ENCODE measurements at places on chromosomes 6 and 20.

- no peak for DNase-seq
Observed at GRCh38 chr6:9789201-9789600, 625.7 kb downstream of the TFAP2A start.

DNA sequence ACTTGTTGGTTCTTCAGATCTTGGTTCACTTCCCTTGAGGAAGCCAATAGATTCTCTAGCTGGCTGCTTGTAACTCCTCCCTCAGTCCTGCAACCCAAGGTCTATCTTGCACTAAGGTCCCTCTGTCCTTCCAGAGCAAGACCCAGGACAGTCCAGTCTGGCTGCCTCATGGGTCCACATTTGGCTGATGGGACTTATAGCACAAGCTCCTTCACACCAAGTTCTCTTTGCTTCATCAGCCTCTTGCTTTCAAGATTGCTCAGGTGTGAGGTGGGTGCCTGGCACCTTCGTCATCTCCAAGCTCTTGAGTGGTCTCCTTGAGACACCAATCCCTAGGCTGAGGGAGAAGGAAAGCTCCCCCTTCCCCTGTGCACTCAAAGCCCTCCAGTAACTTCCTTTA lies 28.3 kb downstream of the NSFL1C start:
- DNase-seq: no peak

DNA sequence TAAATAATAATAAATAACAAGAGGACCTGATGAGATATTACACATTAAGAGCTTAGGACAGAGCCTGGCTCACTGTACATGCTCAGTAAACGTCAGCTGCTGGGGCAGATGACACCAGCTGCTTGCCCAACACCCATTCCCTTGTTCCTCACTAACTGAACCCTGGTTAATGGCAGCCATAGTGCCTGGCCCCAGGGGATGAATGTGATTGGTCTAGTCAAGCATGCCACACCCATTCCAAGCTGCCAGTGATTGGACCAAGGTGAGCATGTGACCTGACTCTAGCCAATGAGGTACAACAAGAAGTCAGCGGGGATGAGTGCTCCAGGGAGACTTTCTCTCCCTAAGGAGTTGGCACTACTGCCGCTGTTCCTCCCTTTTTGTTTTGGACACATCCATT lies 85.1 kb upstream of the PTPN1 start:
- no peak for DNase-seq

- no peak for DNase-seq
Observed at GRCh38 chr6:54353975-54354374, 45.7 kb downstream of the TINAG start.

- no peak for DNase-seq
Observed at GRCh38 chr6:112054555-112055190, 769 bp downstream of the CCN6 start.

DNA sequence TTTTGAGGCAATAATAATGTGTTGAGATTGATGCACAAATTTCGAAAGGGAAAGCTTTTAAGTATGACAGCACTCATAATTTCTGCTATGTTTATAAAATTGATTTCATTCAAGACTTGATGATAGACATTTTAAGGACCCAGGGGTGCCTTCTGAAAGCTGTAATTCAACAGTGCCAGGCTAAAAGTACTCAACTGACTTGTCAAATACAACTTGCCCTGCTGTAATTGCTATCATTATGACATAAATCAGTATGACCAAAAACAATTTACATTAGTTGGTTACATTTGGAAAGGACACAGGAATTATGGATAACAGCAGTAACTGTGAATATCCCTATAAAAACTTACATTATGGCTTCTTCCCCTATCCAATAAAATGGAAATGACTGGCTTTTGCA lies 178.9 kb downstream of the MMUT start:
- DNase-seq: no peak

DNA sequence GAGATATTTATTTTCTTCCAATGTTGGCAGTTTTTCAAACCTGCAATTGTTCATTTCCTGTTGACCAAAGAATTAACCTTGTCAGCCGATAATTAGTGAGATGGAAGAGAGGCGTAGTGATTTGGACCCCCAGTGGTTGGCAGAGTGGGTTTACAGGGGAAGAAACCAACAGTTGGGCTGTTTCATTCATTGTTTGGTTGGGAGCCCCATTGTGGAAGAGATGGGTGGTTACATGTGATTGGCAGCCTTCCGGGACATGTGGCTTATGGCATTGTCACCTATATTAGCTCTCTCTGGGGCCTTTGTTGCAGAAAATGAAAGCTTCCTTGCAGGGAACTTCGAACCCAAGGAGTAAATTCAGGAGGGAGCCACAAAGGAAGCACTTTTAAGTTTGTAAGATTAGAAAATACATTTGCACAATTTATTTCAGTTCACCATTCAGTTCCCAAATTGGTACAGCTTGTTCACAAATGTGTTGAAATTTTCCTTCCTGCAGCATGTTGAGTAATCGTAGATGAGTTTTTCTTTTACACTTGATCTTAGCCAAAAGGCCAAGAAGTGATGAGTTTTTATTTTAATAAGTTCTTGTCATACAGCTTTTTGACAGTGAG lies 50.3 kb upstream of the CDKAL1 start:
- no peak for DNase-seq

GRCh38 chr20:50259705-50260478 lies 69.3 kb downstream of the CEBPB start:
- DNase-seq: no peak

DNA sequence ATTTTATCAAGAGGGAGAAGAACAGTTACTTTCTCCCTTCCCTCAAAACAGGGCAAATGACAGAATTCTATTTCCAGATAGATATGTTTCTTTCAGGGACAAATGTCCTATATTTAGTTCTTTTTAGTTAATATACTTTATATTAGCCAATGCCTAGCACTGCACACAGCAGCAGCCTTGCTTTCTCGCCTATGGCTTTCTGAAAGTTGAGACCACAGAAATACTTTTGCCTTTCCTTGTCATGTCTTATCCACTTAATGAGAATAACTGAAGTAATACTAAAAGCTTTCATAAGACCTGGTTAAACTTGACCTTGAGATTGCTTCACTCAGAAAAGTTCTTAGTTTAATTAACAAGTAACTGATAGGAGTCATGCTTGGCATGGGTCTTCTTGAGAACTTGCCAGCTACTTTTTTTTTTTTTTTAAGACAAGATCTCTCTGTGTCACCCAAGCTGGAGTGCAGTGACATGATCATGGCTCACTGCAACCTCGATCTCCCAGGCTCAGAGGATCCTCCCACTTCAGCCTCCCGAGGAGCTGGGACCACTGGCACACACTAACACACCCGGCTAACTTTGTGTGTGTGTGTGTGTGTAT lies 159.3 kb downstream of the CDKAL1 start:
- no peak for DNase-seq
